ENCODE measurements at places on chromosomes 2 and 18.

GRCh38 chr2:108080177-108080576 lies 93.9 kb downstream of the SLC5A7 start:
- no peak for ATAC-seq

- ATAC-seq, result no peak
These were observed 62.1 kb upstream of the DOCK10 start for GRCh38 chr2:225104321-225104720.

DNA sequence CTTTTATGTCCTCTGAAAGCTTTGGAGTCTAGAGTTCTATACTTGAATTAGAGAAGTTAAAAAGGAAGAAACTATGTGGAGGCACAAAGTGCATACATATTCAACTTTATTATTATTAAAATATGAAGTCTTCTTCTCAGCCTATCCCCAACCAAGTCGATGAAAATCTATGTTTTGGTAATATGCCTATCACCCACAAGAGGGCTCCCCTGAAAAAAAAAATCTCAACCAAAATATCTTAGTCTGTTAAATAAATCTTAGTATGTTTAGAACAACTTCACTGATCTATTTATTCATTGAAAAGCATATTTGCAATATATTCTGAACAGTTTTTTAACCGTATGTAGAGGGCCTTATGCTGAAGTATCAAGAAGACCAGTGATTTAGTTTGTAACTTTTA lies 804.5 kb downstream of the TDRD15 start:
- ATAC-seq, result no peak

DNA sequence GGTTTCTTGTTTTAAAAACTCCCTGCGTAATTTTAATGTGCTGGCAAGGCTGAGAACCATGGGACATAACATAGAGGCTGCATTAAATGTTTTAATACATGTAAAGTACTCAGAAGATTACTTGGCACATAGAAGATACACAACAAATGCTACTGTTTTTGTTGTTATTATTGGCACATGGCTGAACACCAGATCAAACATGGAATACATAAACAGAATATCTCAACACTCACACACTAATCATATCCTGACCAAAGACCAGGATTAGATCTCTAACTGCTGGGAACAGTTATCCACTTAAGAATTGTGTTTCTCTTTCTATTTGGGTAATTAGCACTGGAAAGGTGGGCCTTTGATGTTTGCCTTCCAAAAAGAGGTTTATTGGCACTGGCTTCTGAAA lies 69.3 kb downstream of the KCNE4 start:
- ATAC-seq, result no peak

DNA sequence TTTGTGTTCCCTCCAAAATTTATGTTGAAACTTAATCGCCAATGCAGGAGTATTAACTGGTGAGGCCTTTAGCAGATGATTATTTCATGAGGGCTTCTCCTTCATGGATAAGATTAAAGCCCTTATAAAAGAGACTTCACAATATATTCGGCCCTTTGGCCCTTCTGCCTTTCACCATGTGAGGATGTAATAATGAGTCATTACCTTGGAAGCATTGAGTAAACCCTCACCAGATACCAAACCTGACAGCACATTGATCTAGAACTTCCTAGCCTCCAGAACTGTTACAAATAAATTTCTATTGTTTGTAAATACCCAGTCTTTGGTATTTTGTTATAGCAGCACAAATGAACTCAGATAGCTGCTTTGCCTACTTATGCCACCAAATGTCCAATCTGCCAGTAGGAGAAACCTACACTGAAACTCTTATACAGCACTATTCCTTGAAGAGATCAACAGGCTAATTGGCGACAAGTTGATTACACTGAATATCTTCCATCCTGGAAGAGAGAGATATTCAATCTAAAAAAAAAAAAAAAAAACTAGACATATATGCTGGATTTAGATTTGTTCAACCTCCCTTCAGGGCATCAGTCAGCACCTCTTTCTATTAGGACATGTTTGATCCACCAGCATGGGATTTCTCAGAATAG lies 125.9 kb upstream of the COL5A2 start:
- ATAC-seq, result peak; percentile 30

GRCh38 chr2:143928613-143929012 lies 591.3 kb downstream of the ZEB2 start:
- ATAC-seq, result no peak

GRCh38 chr2:168694866-168695265 lies 107.6 kb upstream of the NOSTRIN start:
- ATAC-seq, result no peak

DNA sequence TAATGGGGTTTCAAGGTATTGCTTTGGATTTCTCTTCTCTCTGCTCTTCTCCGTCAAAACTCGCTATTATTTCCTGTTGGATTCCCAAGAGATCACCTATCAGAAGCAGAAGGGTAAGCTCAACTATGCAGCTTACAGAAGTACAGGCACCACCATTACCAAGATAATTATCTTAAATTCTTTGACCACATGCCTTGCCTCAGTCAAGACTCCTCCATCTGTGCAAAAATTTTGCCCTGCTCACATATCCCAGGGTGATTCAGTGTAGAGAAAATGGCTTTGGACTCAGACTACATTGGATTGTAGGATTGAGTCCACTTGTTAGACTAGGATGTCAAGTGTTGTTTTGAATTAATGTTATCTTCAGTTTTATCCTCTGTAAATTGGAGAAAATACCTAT lies 698.7 kb downstream of the TDRD15 start:
- no peak for ATAC-seq

GRCh38 chr18:34709104-34709503 lies 994 bp upstream of the DTNA start:
- ATAC-seq, result no peak

- ATAC-seq, result no peak
These were observed 1074.2 kb upstream of the ZEB2 start for GRCh38 chr2:145593991-145594614.

- no peak for ATAC-seq
These were observed 129.0 kb downstream of the CABYR start for GRCh38 chr18:24267878-24268277.

DNA sequence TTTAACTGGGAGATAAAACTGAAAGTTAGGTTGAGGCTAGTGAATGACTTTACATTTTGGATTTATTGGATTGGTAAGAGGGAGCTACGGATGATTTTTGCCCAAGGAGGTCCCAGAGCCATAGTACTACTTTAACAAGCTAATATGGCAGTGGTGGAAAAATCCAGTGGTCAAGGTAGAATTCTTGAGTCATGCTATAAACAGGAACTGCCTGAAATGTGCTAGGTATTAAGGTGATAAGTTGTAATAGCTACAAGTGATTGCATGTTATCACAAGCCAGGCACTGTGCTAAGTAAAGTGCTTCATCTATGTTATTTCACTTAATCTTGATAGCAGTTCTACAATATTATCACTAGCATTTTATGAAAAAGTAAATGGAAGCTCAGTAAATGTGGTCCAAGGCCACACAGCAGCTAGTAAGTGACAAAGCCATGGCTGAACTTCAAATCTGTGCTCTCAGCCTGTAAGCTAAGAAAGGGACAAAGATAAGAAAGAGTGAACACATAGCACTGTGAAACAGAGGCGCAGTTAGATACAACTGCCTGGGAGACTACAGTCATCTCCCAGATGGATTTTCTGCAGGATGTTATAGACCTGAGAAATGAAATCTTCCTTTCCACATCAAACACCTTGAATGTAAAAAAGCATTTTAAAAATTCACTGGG lies 469.6 kb downstream of the TGIF1 start:
- ATAC-seq, result no peak

- ATAC-seq, result peak; percentile 1
These were observed 339 bp downstream of the ACAA2 start for GRCh38 chr18:49813069-49813318.

DNA sequence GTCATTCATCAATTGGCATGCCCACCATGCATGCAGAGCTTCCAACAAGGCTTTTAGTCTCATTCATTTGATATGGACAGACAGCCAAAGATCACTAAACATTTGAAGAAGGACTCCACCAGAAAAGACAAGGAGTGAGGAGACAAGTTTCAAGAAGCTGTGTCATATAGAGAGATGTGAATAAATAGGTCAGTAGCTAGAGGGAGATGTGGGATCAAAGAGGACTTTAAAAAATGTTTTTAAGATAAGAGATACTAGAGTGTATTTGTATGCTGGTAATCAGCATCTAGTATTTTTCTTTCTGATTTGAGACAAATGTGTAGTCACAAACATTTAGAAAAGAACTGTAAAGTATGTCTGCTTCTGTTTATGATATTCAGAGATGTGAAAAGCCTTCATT lies 48.5 kb downstream of the ANTXR1 start:
- ATAC-seq, result no peak

DNA sequence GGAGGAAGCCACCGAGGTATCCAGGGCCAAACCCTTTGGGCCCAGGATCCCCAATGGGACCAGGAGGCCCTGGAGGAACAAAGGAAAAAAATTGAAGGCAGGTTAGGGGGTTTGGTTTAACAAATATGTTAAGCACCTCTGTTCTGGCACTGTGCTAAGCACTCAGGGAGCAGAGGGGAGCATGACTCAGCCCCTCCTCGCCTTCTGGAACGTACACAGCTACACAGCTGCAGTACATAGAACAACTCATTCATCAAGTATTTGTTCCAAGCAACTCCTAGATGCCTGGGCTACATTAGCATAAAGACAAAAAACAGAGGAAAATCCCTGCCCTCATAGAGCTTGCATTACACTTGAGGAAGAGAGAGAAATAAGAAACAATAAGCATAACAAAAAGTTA lies 153.6 kb downstream of the COL4A4 start:
- ATAC-seq, result no peak

- no peak for ATAC-seq
These were observed 487.4 kb upstream of the ZEB2 start for GRCh38 chr2:145007093-145007959.

DNA sequence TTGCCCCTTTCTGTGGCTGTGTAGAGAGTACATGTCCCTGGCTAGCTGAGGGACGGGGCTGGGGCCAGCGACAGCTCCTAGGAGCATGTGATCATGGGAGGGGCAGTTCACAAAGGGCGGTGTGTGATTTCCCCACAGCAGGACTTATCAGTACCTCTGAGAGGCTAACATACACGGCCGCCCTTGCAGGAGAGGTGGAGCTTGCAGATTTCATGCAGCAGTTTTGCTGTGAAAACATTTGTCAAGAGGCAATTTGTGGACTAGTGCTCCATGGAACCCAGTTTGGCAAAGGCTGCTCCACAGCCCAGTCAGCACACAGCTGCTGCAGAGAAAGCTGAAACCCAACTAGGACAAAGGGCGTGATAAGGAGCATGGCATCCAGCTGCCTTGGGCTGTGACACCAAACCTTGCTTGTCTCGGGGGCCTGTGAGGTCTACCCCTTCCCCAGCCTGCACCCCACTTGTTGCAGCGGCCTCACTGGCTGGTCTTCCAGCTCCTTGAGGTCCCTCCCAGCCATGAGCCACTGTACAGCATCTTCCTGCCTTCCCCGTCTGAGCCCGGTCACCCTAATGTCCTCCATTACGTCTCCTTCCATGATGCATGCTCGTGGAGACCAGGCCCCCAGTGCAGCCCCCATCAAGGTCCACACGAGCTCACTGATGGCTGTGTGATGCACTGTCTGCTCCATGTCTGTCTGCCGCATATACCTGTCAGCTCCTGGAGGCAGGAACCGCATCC lies 121.4 kb upstream of the HDAC4 start:
- no peak for ATAC-seq

DNA sequence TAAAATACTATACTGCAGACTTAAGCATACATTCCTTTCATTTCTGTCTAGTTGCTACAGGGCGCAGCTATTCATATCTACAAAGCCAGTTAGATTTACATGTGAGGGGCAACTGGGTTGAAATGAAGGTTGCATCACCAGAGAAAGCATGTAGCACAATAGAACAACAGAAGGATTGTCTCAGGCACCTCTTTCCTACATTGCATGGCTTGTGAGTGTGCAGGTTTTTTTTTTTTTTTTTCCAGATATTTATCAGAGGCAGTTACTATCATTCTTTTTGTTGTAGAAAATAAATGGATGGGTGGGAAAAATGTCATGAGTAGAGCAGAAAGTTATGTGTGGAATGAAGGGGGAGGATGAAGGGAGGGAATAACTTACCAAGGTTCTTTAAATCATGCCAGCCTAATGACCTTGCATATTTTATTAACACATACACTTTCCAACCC lies 86.8 kb downstream of the ERBB4 start:
- ATAC-seq, result no peak

DNA sequence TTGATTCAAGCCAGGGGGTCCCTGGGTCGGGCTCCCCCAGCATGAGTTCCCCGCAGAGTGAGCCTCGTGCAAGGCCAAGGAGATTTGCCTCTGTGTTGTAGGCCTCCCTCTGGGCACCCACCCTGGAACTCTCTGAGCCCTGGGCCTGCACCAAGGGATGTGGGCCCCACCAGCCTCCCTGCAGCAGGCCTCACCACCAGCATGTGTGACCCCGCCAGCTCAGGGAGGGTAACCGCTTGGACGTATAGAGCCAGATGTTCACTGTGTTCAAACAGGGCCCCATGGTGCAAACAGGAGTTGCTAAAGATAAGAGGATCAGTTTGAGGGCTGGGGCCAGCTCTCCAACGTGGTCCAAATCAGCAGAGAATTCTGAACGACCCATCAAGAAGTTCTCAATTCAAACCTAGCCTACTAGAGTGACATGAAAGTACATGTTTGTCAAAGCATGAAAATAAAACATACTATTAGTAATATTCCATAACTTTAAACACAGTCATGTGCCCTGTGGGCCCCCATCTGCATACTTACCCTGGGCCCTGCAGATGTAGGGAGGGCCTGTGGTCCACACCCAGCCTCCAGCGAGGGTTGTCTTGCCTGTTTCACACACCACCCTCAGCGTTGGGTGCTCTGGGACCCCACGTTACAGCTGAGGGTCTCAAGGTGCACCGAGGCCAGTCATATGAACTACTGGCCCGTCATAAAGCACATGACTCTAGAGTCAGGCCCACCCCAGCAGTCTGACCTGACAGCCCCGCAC lies 5.5 kb upstream of the TUBB6 start:
- no peak for ATAC-seq

DNA sequence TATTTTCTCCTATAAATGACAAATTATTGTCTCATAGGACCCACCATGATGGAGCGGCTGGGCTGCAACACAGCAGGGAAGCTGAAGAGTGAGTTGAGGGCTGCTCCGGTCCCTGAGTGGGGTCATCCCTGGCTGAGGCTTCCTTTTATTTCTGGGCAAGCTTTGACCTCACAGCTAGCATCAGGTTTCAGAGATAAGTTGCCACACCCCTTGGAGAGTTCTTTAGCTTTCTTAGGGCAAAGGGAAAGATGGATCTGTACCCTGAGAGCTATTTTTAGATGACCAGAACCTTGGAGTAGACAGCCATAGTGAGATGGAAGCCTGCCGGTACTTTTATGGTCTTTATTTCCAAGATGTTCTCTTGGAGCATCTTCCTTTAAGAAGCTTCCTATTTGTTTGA lies 11.5 kb downstream of the MYL1 start:
- no peak for ATAC-seq

- no peak for ATAC-seq
These were observed 442.4 kb downstream of the EPHA4 start for GRCh38 chr2:221129657-221130056.

GRCh38 chr2:142880279-142880678 lies 2.8 kb downstream of the KYNU start:
- no peak for ATAC-seq

- peak; percentile 44 for ATAC-seq
These were observed at the start of gene ASTL for GRCh38 chr2:96138179-96139145. TSS of gene ASTL (minus strand) at chr2:96138502. CDS start at chr2:96138436, 66 bp downstream.

GRCh38 chr18:55523001-55523400 lies 65.0 kb downstream of the TCF4 start:
- no peak for ATAC-seq

All from activated T-helper 17 cell treated with anti-CD3 and anti-CD28 coated beads, Interleukin-2, amount 50 U/mL, for 72 hours (primary cell).